Activated T-helper 1 cell treated with anti-CD3 and anti-CD28 coated beads, Interleukin-12 subunit alpha, Interleukin-12 subunit beta, Interleukin-2, Interleukin-4 antibody, amounts not matched to agents 30 ng/mL and 10 ng/mL and 1 ng/mL, durations not matched to agents 14 hours and 24 hours and 36 hours (primary cell): ENCODE measurements at places on chromosomes 3 and 15.

GRCh38 chr3:82281205-82281604 lies 519.8 kb upstream of the GBE1 start:
- DNase-seq, result no peak

DNA sequence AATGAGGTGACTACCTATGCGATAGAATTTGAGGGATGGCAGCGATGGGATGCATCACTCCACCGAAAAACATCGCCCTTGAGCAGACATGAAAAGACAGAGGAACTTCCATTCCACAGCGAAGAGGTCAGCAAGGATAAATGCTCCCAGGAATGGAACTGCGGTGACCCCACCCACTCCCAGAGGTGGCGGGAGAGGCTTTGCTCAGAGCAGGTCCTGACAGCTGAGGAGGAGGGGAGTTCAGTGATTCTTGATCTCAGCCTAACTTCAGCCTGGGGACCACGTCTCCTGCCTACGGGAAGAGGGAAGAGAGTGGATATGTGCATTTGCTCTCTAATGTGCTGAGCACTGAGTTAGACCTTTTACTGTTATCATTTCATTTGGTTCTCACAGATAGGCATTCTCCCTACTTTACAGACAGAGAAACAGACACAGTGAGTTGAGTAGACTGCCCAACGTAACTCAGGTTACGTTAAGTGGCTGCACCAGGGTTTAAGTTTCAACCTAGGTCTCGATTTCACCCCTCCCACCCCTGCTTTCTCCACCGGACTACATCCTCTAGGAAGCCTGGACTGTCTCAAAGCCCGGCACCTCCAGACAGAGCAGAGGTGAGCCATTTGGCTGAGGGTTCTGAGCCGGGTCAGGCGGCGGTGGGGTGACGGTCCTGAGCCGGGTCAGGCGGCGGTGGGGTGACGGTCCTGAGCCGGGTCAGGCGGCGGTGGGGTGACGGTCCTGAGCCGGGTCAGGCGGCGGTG lies 170.0 kb downstream of the RAB11A start:
- DNase-seq, result no peak

GRCh38 chr3:48748754-48749153 lies 31.7 kb upstream of the IP6K2 start:
- DNase-seq, result no peak

- no peak for DNase-seq
Measured at GRCh38 chr15:73183071-73183470, 130.8 kb downstream of the NEO1 start.

DNA sequence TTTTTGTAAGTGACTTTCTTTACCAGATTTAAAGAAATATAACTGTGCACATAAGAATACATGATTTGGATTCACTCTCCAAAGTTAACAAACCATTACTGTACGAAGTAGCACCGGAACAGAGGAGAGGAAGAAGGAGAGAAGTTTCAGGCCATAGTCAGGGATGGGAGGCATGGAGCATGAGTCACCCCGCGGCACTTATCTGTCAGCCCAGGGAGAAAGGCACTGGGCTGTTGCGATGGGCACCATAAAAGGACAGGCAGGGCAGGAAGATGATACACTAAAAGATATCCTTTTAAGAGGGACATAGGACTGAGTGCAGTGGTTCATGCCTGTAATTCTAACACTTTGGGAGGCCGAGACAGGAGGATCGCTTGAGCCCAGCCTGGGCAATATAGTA lies 37.0 kb downstream of the TTC23 start:
- DNase-seq, result no peak

DNA sequence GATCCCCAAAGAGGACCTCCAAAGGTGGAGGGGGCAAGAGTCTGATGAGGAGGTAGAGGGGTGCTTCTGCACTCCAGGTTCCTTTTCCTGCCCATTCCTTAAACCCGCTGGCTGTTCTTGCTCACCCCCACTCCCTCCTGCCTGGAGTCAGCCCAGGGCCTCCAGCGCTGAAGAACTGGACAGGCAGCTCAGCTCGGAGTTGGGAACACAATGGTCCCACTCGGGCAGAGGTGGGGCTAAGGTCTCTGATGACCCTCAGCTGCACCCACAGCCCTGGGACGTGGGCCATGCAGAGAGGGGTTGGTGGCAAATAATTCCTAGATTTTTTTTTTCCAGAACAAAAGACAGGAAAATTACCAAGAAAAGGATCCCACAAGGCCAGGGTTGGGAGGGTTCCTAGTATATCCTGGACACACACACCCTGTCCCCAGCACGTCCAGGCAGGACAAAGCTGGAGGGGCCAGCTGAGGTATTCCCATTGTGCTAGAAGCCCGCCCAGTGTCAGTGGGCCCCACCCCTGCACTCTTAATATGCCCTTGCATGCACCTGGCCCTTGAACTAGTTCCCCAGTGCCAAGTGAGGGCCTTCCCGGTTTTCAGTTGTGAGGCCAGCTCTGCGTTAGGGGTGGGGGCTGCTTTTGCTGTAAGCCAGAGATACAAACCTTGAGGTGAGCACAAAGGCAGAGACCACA lies 22.1 kb upstream of the IP6K2 start:
- no peak for DNase-seq

DNA sequence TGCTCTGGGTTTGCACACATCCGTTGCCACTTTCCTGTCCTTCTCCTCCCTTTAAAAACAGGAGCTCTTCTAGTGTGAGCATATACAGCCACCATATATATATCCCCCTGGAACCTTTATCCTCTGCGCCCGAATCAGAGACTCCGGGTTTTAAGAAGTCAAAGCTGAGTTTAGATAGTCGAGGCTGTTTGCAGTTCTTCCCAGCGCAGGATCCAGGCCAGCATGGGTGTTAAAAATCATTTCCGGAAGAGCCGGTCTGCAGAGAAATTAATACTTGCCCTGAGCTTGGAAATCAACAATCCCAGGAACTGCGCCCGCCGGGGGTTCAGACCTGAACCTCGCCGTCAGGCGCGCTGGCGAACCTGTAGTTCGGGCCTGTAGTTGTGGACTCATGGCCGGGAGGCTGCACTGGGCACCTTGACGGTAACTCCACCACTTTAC lies 2.3 kb downstream of the SHOX2 start:
- no peak for DNase-seq

GRCh38 chr3:37139567-37140052 lies 34.8 kb downstream of the LRRFIP2 start:
- no peak for DNase-seq

GRCh38 chr3:115836944-115837343 lies 213.6 kb downstream of the GAP43 start:
- no peak for DNase-seq

- DNase-seq, result peak; percentile 46
Measured at GRCh38 chr15:100849021-100849854, 30.4 kb upstream of the ALDH1A3 start.

GRCh38 chr3:142106548-142106947 lies 42.8 kb downstream of the TFDP2 start:
- no peak for DNase-seq

- DNase-seq, result no peak
Measured at GRCh38 chr3:14288833-14289451, 110.3 kb downstream of the LSM3 start.

DNA sequence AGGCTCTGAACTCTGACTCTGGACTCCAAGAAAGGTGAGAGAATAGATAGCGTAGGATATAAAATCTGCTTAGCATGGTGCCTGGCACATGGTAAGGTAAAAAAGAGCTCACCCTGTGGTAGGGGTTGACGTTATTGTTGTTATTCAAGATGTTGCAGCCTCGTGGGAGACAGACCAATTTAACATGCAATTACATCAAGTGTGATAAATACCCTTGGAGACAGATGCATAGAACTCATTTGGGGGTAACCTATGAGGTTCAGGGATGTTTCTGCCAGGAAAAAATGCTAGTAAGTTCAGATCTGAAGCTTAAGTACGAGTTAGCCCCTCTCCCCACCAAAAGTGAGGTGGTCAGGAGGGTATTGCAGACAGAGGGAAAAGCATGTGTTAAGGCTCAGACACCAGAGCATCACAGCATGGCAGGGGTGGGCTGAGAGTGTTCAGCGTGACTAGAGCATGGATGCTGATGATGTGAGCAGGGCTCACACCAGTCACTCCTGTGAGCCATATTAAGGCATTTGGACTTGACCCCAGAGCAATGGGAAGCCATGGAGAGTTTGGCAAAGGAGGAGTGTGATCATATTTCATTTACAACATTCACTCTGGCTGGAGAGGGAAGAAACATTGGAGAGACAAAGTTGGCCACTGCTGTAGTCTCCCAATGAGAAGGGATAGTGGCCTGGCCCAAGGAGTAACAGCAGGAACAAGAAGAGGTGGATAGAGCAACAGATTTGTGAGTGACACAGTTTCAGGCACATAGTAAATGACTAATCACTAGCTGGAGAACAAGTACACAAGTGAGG lies 181.0 kb downstream of the UACA start:
- DNase-seq, result no peak

GRCh38 chr15:50166216-50166615 lies 15.8 kb upstream of the SLC27A2 start:
- no peak for DNase-seq

GRCh38 chr15:36978625-36979024 lies 121.7 kb downstream of the MEIS2 start:
- no peak for DNase-seq

- no peak for DNase-seq
Measured at GRCh38 chr3:73508330-73508954, 116.3 kb downstream of the PDZRN3 start.
